ENCODE measurements at places on chromosomes 1 and 21. TPM values are rescaled to one million over a fixed set of nuclear protein-coding genes. Genes with fewer than 3 reads are reported as not detected.

CNR2 gene
- not detected for total RNA-seq

TMEM54 gene
- total RNA-seq = 2.8 TPM

CTBS gene
- total RNA-seq = 3.8 TPM

HUNK gene
- total RNA-seq = 13.1 TPM

PADI2 gene
- total RNA-seq = 1.6 TPM

MAP3K21 gene
- total RNA-seq = 6.6 TPM

NLRP3 gene
- total RNA-seq = 0.63 TPM
